ENCODE measurements at places on chromosomes 2 and 18. TPM values are rescaled to one million over a fixed set of nuclear protein-coding genes. Genes with fewer than 3 reads are reported as not detected.

GRCh38 chr2:135965756-135966155 is 19.7 kb downstream of the DARS1 start:
- no peak overlapping the region for H3K27ac ChIP-seq
- DNase-seq, result no peak
- H3K27me3 ChIP-seq, result no peaks in the 10 kb centered on the region
- no peak overlapping the region for H3K4me3 ChIP-seq

DNA sequence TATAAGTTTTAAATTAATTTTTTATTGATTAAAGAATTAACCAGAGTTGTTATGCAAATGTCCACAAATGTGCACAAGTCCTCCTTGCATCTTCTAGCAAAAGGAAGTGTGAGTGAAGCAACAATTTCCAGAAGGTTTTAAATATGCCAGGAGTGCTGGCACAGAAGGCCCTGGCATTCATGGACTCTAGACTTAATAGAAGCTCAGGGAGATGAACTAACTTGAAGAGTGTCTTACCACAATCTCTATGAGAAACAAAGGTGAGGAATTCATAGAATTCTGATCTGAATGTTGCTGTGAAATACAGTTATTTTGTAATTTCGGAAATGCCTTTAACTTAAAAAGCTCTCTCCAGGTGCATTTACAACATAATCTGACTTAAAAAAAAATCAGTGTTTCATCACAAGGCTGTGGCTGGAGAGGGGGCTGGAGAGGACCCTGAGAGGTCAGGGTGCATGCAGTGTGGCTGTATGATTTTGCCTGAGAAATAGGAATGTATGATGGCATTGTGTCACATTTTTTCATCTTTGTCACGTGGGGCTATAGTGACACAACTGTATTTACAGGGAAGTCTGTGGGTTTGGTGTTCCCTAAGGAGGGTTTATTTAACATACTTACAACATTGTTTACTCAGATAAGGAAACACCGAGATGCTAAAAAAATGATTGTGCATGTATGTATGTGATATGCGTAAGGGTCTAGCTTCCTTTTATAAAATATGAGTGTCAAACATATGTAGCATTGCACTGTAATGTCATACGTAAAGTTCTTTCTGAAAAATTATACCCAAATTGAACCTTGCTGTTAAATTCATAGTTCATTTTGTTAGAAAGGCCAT is 66.2 kb downstream of the MAP4K4 start:
- H3K27me3 ChIP-seq, result no peaks in the 10 kb centered on the region
- H3K36me3 ChIP-seq, result no peaks in the 10 kb centered on the region
- H3K27ac ChIP-seq, result no peak overlapping the region
- H3K4me1 ChIP-seq, result peaks cover 63% of the 10 kb centered on the region

DNA sequence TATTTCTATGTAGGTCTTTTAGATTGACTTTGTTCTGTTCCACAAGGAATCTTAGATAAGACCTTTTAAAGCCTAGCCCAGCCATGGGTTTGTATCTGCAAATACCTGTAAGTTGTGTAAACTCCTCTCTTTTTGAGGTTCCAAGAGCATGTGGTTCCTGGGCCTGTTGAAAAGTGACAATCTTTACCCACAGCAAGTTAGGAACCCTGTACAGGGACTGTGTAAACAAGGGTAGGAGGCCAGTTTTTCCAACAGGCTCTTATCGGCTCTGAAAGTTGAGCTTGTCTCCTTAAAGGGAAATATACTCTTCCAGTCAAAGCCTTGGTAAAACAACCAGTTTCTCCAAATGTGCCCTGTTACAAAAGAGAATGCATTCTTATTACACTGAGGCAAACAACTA is 15.3 kb upstream of the ASXL3 start:
- no peaks in the 10 kb centered on the region for H3K27me3 ChIP-seq
- H3K27ac ChIP-seq, result no peak overlapping the region
- DNase-seq, result no peak
- no peak overlapping the region for H3K4me3 ChIP-seq

DNA sequence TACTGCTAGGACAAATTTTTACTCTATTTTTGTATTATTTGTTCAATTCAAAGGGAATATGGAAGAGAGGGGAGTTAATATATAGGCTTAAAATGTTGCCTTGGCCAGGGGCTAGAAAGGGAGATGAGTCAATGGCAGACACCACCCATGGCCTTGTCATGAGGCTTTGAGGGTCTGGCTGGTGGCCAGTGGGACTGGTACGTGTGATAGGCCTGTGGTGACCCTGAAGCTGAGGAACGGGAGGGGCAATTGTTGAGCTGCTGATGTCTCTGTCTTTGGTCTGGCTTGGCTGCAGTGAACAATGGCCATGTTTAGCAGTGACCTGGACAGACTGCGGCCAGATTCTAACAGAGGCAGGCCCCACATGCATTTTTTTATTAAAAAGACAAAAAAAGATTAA is 18.5 kb downstream of the GKN1 start:
- H3K4me1 ChIP-seq, result no peaks in the 10 kb centered on the region
- H3K27ac ChIP-seq, result no peak overlapping the region
- H3K4me3 ChIP-seq, result no peak overlapping the region
- no peak for DNase-seq
- H3K36me3 ChIP-seq, result no peaks in the 10 kb centered on the region
- no peaks in the 10 kb centered on the region for H3K27me3 ChIP-seq

ANKRD30B gene
- total RNA-seq, result 0.79 TPM

PID1 gene
- total RNA-seq, result 33.6 TPM

SMCHD1 gene
- total RNA-seq, result 107 TPM

HOXD1 gene
- total RNA-seq, result 4.1 TPM

CCDC74B gene
- total RNA-seq, result not detected

CNDP2 gene
- 143 TPM for total RNA-seq

Data from transverse colon (tissue), 4 donors.